ENCODE measurements at places on chromosomes 16 and 17.

DNA sequence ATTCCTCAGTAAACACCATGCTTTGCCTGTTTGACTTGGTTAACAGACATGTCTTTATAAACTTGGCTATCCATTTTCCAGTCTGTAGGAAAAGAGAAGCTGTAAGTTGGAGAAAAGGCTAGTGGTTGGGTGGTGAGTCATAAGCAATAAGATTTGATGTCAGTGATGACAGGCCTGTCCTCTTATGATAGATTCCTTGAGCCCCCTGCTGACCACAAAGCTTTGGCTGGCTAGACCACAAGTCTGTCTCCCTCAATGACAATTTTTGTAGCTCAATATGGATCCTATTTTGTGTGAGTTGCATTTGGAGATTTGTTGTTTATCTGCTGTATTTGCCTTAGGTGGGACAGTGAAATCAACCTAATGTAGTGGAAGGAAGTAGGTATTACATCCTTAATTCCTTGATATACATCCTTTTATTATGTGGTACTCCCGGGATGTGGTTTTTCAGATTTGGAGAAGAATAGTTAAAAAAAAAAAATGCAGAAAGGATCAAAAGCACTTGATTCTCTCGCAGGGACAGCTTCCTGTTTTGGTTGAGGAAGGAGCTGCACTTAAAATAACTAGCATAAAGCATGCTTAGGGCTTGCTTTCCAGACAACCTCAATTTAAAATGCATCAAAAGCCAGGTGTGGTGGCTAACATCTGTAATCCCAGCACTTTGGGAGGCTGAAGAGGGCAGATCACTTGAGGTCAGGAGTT lies 67.4 kb downstream of the SIAH1 start:
- no peak for DNase-seq

- DNase-seq, result no peak
These were observed 1046.6 kb downstream of the CDH8 start for GRCh38 chr16:60989592-60989991.

- no peak for DNase-seq
These were observed 15.9 kb downstream of the NR1D1 start for GRCh38 chr17:40084477-40084876.

DNA sequence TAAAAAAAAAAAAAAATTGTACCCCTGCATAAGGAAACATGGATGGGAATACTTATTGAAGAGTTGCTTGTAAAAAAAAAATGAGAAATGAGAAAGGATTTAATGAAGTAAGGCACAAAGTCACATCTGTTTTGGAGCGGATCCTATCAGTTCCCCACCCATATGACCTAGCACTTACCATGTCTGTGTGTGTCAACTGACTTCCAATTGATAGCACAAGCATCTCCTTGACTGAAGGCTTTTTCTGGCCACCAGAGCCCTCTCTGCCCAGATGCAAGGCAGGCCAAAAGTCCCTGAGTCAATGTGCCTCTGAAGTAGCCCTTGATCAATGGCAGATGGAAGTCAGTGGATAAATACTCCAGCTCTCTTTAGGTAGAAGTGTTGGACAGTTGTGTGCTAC lies 13.4 kb upstream of the NLK start:
- DNase-seq, result no peak

DNA sequence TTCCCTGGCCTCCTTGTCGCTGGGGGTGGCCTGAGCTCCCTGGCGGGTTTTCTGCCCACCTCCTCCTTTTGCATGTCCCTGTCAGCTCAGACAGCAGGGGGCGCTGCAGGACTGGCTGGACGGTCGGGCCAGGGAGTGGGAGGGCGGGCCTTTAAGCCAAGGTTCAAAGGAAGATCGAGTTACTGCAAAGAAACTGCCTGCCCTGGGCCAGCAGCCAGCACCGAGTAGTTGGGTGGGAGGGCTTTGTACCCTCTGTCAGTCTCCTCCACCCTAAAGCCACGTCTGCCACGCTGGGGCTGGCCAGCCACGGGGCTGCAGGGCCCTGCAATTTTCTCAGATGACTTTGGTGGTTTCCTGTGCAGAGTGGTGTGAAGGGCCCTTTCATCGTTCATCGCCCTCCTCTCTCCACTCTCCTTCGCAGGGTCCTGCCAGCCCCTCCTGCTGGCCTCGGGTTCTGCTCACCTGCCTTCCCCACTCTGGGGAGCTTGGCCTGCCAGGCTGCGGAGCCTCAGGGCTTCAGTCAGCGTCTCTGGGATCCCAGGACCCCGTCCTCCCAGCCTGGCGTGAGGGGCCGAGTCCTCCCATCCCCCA lies 12.3 kb downstream of the GPR142 start:
- DNase-seq, result peak; percentile 79

- no peak for DNase-seq
These were observed 5.9 kb downstream of the SUPT6H start for GRCh38 chr17:28667870-28668269.

All from stimulated activated CD8-positive, alpha-beta memory T cell treated with anti-CD3 and anti-CD28 coated beads, Interleukin-7, amount 100 ng/mL, for 1 hour (primary cell).